ENCODE measurements at places on chromosomes 7 and 10. TPM values are rescaled to one million over a fixed set of nuclear protein-coding genes. Genes with fewer than 3 reads are reported as not detected.

Gene MLXIPL
- total RNA-seq: 1.1 TPM

Gene ATXN7L1
- total RNA-seq: 5.5 TPM

Gene GSTO2
- total RNA-seq: 1.5 TPM

Gene ZC3HAV1L
- total RNA-seq: 4.0 TPM

Gene NUPR2
- total RNA-seq: not detected

Gene GNAT3
- total RNA-seq: not detected

Gene EGFR
- total RNA-seq: 88.0 TPM

Gene OPN1SW
- total RNA-seq: not detected

Gene PLCE1
- 8.8 TPM for total RNA-seq
